Endothelial cell (in vitro differentiated cells): ENCODE measurements at places on chromosomes 3 and 15.

- DNase-seq, result no peak
Observed at GRCh38 chr3:69579306-69580041, 159.8 kb upstream of the MITF start.

DNA sequence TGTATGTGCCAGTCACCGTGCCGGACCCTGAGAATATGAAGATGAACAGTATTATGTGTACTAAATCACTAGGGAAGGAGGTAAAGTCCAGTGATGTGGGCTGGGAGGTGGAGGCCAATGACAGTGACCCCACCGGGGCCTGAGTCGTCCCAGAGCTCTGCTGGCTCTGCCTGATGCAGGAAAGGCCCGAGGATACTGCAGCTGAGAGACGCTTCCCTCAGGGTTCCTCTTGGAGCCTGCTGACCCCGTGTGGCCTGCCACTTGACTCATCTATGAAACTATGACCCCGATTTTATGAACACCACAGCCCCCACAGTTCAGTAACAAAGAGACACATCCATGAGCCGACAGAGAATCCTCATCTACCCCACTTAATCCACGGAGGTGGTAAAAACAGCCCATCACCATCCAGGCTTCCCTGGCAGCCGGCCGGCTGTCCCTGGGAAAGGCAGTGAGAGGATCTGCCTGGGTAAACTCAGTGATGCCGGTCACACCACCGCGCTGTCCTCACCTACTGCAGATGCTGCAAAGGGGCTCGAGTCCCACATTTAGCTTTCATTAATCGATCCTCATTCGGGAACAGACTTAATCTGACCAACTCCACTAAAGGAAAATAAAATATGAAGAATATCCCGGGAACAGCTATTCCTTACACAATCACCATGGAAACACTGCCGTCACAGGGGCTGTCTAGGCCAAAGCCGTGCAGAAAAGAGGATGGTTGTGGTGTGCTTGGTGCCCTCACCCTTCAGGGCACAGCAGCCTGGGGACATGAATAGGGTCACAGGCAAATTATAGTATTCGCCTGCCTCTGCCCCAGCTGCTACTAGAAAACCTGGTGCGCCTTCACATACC lies 82.9 kb downstream of the ARRDC4 start:
- DNase-seq, result no peak

DNA sequence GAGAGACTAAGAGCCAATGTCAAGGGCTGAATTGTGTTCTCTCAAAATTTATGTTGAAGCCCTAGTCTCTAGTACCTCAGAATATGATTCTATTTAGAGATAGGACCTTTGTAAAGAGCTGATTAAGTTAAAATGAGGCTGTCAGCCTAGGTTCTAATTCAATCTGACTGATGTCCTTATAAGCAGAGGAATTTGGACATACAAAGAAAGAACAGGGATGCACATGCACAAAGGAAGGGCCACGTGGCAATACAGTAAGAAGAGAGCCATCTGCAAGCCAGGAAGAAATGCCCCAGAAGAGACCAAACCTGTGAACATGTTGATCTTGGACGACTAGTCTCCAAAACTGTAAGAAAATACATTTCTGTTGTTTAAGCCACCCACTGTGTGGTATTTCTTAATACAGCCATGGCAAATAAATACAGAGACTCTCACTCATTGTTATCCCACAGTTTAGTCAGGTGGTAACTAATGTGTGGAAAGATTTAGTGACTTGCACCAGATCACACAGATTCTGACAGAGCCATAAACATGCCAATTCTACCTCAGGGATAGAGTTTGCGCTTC lies 652.2 kb downstream of the NAALADL2 start:
- DNase-seq, result no peak

DNA sequence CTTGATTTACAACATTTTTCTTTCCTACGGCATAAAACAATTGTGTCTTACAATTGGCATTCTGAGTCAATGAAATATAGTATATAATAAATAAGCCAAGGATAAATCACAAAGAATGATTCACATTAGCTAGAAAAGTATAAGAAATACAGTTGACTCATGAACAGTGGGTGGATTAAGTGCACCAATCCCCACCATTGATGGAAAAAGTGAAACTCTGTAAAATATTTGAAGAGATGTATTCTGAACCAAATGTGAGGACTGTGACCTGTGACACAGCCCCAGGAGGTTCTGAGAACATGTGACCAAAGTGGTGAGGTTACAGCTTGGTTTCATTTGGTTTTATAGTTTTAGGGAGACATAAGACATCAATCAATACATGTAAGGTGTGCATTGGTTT lies 227.5 kb downstream of the ALCAM start:
- no peak for DNase-seq

DNA sequence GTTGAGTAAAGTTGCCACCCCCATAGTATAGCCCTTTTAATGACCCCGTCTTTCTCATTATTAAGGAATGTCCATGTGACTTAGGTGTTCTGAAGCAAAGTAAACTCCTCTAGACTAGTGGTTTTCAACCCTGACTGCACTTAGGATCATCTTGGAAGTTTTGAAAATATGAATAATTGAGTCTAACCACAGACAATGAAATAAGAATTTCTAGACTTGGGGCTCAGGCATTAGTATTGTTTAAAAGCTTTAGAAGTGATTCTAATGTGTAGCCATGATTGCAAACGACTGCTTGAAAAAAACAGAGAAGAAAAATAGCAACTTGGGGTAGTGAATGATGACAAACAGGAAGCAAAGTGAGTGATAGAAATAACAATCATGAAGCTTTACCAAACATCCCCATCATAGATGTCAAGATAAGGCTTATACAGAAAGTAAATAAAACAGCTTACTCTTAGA lies 35.0 kb downstream of the ALCAM start:
- DNase-seq, result no peak
